Right lung (tissue), 10 donors: ENCODE measurements at places on chromosomes 13 and 19. TPM values are rescaled to one million over a fixed set of nuclear protein-coding genes. Genes with fewer than 3 reads are reported as not detected.

DNA sequence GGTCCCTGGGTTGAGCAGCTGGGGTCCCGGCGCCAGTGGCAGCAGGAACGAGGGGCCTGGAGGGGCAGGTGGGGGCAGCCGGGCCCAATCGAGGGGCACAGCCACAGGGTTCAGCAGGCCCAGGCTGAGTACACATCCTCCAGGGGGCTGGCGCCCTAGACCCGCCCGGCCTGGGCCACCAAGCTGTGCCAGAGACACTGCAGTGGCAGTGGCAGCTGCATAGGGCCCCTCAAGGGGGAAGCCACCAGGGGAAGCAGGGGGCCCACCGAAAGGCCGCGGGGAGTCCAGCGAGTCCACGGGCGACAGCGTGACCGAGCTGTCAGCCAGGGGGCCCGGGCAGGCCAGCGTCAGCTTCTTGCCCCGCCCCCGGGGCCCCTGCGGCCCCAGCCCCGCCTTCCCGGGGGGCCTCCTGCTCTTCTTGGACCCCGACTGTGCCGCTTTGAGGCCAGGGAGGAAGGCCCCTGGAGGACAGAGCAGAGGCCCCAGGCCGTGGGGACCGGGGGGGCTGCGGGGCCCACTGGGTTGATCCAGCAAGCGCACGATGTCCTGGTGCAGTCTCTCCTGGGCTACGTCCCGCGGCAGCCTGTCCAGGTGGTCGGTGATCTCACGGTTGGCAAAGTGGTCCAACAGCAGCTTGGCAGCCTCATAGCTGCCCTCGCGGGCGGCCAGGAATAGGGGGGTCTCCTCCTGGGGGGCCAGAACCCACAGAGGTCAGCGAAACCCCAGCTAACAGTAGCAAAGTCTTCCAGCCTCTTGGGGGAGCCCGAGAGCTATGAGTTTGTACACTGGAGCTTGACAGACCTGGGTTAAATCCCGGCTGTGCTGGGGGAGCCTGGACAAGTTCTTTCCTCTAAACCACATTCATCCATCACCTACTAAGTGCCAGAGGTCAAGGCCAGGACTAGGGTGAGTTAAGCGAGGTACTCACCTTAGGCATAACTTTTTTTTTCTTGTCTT, 39.5 kb downstream of the NOTCH3 start:
- DNase-seq, result no peak

- peak; percentile 80 for DNase-seq
Measured at GRCh38 chr19:48391100-48392005, at the start of gene KDELR1. Gene KDELR1 (minus strand): TSS chr19:48391551. CDS start chr19:48391358, 193 bp downstream.

Gene SOX1
- polyA plus RNA-seq, result not detected

Gene PRR12
- polyA plus RNA-seq, result 23.7 TPM

- DNase-seq, result no peak
Measured at GRCh38 chr13:27536361-27537101, 83.8 kb downstream of the LNX2 start.

Gene CLEC17A
- 0.14 TPM for polyA plus RNA-seq

- no peak for DNase-seq
Measured at GRCh38 chr13:96532804-96533203, 442.9 kb downstream of the HS6ST3 start.

DNA sequence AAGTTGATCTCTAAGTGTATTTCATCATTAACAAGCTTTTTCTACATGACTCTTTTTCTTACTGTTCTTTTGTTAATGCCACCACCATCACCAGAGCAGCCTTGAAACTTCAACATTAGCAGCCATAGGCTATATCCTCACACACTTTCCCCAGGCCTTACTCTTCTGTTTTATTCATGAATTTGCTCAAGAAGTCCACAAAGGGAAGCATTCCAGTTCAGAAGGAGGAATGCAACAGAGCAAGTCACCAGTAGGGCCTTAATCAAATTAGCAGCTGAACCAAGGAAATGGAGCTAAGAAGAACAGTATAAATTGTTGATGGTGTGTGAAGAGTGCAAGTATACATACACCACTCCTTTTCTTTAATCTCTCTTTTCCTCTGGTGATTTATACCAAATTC, 223.1 kb downstream of the NBEA start:
- no peak for DNase-seq

Gene LPAR6
- 62.7 TPM for polyA plus RNA-seq

DNA sequence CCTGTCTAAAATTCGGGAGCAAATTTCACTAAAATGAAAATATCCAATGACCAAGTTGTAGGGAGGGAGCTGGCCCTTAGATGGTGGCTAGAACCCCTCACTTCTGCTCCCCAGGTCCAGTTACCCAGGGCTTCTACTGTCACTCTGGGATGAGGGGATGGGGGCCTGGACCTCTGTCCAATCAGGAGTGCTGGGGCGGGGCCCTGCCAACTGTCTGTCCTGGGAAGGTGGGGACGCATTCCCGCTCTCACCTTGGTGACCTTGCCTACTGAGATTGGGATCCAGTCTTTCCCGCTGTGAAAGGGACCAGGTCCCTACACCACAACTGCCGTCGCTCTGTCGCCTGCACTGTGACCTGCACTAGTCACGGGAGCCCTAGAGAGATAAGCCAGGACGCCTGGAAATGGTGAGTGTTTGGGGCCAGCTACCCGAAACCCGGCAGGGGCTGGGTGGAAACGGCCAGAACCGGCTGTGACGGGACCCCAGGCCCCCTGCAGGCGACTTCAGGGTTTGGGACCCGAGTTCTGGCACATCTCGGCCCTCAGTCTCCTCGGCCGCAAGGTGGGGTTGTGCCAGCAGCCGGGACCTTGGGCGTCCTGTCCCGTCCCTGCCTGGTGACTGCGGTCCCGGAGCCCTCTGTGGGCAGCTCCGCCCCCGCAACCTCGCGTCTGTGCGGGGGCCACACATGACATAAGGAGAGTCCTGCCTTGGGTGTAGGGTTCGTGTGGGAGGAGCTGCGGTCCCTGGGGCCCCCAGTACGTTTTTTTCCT, 22.8 kb downstream of the ZNF20 start:
- DNase-seq, result no peak

Gene ODAD3
- polyA plus RNA-seq, result 2.5 TPM

Gene GNA15
- 3.9 TPM for polyA plus RNA-seq

GRCh38 chr13:24860770-24861169, 96.8 kb downstream of the RNF17 start:
- no peak for DNase-seq

DNA sequence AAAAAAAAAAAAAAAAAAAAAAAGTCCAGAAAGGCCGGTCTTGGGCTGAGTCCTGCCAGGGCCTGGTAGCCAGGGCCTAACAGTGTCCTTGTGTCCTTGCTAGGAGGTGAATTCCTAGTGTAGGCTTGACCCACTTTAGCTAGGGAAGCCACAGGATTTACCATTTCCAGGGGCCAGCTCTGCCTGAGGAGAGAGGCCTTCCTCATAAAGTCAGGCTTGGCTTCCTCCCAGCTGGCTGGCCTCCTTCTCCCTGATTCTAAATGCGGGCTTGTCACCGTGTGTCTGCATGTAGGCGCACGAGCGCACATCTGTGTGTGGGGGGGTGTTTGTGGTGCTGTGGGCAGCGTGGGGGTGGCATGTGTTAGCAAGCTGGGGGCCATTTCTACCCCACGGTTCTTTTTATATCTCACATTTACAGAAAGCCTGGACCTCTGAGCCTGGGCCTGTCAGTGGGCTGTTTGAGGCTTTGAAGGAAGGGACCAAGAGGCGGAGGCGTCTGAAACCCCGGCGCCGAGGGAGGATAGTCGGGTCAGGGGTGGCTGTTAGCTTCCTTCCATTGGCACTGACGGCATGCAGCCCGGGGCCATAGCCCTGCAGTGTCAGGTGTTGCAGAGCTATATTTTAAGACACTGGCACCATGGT, 31.7 kb downstream of the IER2 start:
- peak; percentile 73 for DNase-seq

Gene TMEM190
- 1.8 TPM for polyA plus RNA-seq

Gene SMIM24
- polyA plus RNA-seq, result 0.64 TPM

DNA sequence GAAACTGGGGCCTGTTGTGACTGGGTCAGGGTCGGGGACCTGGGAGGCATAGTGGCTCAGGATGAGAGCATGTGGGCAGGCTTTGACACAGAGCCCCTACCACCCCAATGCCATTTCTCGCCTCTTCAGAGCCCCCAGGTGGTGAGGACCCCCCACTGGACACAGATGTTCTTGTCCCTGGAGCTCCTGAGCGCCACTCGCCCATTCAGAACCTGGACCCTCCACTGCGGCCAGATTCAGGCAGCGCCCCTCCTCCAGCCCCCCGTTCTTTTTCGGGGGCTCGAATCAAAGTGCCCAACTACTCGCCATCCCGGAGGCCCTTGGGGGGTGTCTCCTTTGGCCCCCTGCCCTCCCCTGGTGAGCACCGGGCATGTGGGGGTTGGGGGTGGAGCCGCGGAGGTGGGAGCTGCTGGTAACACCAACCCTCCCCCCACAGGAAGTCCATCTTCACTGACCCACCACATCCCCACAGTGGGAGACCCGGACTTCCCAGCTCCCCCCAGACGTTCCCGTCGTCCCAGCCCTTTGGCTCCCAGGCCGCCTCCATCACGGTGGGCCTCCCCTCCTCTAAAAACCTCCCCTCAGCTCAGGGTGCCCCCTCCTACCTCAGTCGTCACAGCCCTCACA, 10.4 kb downstream of the IGFLR1 start:
- no peak for DNase-seq

GRCh38 chr19:47013041-47013517, 6.6 kb upstream of the NPAS1 start:
- peak; percentile 58 for DNase-seq

DNA sequence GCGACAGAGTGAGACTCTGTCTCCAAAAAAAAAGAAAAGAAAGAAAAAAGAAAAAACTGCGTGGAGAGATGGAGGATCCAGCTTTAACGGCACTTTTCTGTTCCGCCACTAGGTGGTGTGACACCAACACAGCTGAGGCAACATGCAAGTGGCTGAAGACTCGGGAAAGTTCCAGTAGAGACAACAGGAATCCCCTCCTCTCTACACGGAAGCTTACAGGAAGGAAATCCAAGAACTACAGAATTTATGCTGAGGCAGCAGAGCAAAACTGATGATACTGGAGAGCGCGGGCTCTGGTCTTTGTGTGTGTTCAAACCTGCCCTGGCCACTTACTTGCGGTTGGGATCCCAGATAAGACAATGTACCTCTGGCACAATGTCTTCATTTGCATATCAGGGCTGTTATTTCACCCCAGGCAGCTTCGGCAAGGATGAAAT, 9.9 kb downstream of the RANBP3 start:
- DNase-seq, result peak; percentile 75
